AG08396 (cell line): ENCODE measurements at places on chromosomes 13 and 19.

GRCh38 chr19:14677464-14677863 lies 2.8 kb upstream of the ADGRE3 start:
- no peak for DNase-seq

GRCh38 chr19:50723069-50723468 lies at the start of gene CLEC11A:
Gene CLEC11A, plus strand, starts transcription at chr19:50723364. Its CDS starts 162 bp downstream, at chr19:50723526.
- peak; percentile 80 for DNase-seq

DNA sequence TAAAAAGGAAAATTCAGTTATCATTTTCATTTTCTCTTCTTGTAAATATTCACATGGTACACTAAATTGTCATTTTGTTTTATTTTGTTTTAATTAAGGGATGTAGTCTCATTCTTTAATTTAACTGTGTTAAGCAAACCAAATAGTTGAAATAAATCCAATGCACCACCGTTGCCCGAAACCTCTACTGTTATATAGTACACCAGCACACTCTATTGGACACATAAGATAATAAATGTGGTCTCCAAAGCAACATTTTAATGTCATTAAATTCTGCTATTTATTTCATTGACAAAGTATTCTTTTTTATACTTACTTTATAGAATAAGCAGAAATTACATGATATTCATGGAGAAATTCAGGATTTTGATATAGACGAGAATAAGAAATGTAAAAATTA lies 156.4 kb upstream of the FREM2 start:
- DNase-seq: no peak

- no peak for DNase-seq
Observed at GRCh38 chr19:42051166-42052115, 18.6 kb downstream of the GRIK5 start.

DNA sequence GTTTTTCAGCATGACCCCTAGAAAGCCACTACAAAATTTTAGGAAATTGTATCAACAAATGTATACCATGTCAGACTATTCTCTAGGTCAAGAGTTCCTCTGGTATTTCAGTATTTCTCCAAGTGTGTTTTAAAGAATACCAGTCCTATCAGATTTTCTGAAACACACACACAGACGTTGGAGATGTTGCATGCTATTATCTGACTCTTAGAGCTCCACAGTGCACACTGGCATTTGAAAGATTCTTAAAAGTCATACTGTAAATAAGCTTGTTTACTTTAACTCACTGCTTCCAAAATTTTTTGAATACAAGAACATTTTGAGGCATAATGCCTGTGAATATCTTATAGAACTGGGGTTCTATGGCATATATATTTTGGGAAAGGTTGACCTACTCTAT lies 33.8 kb upstream of the VWA8 start:
- no peak for DNase-seq

GRCh38 chr13:110231348-110232047 lies 75.5 kb downstream of the COL4A1 start:
- no peak for DNase-seq

GRCh38 chr13:102911336-102911735 lies 65.5 kb downstream of the ERCC5 start:
- no peak for DNase-seq

GRCh38 chr19:41802770-41803169 lies 6.4 kb downstream of the CEACAM3 start:
- no peak for DNase-seq

DNA sequence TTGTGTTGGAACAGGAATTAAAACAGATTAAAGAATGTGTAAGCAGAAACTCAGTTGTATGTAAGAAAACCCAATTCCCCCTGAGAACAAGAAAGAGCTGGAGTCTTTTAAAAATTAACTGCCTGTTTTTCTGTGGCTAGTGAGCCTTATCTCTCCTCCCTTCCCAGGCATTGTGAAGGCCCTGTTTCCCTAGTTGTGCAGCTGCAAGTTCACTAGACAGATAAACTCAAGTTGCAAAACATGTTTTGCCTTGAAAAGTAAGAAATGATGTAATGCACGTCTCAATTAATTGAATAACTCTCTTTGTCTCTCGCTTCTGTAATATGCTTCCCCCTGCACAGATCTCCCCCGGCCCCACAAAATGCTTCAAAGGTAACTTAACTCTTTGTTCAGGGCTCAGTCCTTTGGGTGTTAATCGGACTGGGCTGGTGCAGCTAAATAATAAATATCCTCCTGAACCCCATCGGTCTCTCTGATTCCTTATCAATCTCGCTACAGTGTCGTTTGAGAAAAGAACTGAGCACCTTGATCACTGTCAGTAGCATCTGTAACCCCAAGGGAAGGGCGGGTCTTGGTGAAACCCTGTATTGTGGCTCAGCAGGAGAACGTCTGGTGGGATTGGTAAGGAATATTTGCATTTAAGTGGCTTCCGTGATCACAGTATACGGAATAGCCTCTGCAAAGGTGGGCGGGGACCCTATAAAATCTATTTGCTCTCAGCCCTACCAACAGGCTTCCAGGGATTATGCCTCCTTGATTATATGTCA lies 1.6 kb upstream of the ZNF556 start:
- DNase-seq: no peak

DNA sequence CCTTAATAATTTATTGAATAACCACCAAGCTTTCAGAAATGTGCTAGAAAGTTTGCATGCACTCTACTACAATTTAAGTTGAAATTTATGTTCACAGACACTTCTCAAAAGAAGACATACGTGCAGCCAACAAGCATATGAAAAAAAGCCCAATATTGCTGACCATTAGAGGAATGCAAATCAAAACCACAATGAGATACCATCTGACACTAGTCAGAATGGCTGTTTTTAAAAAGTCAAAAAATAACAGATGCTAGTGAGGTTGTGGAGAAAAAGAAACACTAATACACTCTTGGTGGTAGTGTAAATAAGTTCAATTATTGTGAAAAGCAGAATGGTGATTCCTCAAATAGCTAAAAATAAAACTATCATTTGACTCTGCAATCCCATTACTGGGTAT lies 308.8 kb upstream of the PCDH9 start:
- no peak for DNase-seq

DNA sequence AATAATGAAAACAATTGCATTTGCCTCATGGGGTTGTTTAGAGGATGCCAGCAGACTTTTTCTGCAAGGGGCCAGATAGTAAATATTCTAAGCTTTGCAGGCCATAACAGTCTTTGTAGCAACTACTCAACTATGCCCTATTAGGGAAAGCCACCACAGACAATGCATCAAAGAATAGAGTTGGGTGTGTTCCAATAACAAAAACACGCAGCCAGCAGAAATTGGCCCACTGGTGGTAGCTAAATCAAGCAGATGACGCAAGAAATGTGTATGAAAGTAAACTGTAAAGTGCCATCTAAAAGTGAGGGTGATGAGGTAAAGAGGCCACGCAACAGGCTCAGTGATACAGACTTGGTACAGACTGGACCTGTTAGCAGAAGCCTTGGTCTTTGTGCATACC lies 75.2 kb upstream of the SIAH3 start:
- no peak for DNase-seq

GRCh38 chr19:10501971-10502523 lies 1.1 kb downstream of the KEAP1 start:
- peak; percentile 81 for DNase-seq

DNA sequence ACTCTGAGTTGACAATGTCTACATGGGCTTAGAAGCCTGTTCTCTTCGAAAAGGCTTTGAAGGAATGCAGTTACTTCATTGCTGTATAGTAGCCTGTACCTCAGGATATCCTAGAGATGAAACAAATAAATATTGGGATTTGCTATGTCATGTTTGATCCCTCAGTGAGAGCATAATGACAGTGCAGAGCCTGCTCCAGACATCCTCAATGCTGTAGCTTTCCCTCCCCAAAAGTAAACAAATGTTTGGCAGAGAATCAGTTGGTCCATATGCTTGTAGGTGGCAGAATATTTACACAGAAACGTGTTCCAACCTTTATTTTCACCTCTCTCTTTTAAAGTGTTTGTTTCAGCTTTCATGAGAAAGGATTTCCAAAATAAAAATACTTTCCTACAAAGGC lies 515.3 kb upstream of the SGCG start:
- no peak for DNase-seq

DNA sequence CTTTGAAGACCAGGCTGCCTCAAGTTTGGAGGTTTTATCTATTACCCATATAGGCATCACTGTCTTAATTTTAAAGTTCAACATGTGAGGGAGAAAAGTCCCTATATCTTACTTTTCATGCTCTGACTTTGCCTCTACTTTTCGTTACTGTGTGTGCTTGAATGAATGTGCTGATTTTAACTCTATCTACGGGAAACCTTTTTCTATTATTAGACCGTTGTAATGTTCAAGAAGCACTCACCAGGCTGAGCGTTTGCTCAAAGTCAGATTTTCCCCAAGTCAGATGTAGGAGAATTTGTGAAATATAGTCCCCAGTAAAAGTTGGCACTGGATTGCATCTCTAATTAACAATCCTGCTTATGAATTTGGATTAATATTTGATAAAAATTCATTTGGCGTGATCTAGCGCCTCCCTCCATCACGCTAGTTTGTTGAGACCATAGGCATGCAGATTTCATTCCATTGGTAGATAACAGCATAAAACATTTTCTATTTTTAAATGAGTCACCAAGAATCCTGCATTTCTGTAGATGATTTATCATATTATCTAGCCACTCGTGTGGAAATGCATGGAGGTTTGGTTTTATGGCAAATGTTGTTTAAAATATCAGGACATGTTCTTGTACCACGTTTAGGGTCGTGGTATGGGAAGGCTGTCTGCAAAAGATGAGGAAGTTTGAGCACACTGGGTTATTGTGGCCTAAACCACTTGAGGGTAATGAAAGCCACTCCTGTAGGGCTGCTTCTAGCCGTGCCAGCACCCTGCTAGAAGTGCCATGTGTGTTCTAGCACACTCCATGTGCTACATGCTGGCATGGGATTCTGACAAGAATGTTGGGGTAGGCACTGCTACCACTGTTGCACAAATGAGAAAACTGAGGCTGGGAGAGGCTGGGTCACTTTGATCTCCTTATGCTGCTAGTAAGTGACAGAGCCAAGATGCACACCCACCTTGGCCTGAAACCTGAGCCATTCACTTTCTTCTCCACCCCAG lies 179.4 kb downstream of the FGF9 start:
- no peak for DNase-seq
